ENCODE measurements at places on chromosomes 2 and 18. TPM values are rescaled to one million over a fixed set of nuclear protein-coding genes. Genes with fewer than 3 reads are reported as not detected.

- DNase-seq: no peak
Observed at GRCh38 chr2:79573895-79574674, 61.2 kb downstream of the CTNNA2 start.

Gene OR6B2
- not detected for total RNA-seq

- DNase-seq: no peak
Observed at GRCh38 chr2:33135645-33136044, 188.9 kb downstream of the LTBP1 start.

DNA sequence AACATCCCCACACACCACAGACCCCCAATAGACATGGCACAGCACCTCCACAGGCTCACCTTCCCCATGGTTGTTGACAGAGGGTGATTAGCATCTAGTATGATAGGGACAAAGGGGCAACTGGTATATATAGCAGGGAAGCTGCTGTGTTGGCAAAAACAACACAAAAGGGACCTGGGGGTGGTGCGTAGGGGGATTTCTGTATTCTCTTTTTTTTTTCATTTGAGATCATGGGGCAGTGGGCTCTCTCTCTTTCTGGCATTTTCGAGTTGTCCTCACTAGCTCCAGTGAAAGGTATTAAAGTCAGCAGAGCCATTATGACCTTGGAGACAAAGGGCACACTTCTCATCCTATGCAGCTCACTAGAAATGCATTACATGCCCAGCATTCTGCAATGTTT lies at the start of gene CRYGA:
CRYGA (minus strand) TSS at position 101 of the 400 bp plus-strand sequence; CDS start at position 68, 33 bp downstream.
- DNase-seq: no peak

DNA sequence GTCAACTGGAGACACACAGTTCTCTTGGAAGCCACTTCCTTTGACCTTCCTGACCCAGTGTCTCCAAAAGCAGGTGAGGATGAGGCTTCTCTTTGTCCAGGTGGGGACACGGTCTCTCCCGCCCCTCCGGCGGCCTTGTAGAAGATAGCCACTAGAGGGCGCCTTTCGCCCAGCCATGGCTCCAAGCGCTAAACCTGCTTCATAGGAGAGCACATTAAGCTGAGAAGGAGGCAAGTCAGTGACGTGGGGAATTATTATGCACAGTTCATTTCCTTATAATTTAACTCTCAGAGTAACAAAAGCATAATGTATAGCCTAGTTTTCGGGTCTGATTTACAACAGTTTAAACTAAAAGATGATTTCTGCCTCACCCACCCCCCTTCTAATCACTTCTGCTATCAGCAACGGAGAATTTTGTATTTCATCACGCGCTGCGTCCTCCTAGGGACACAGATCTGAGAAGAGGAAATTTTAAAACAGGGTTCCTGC lies 208.7 kb downstream of the ICOS start:
- peak; percentile 80 for DNase-seq

GRCh38 chr18:50203801-50204604 lies 9.1 kb upstream of the MYO5B start:
- no peak for DNase-seq

- no peak for DNase-seq
Observed at GRCh38 chr2:132757676-132758075, 87.7 kb upstream of the LYPD1 start.

GRCh38 chr2:235594041-235594440 lies 100.2 kb downstream of the AGAP1 start:
- DNase-seq: no peak

DNA sequence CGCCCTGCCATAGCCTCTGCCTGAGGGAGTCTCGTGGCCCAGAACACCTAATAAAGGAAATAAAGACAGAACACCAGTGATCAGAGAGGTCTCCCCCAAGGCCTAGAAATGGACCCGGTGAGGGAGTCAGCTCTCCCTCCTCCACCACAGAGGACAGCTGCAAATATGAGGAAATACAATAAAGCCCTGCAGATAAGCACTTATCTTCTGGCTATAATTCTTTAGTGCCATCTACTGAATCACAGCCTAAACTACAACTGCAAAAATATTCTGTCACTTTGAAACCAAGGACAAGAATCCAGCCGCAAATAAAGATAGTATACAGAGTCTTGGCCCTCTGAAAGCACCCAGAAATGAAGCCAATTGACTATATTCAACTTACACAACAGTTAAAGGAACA lies 42.4 kb upstream of the TACR1 start:
- no peak for DNase-seq

Gene KCNS3
- total RNA-seq: 4.5 TPM

Gene LRRTM4
- 0.92 TPM for total RNA-seq

DNA sequence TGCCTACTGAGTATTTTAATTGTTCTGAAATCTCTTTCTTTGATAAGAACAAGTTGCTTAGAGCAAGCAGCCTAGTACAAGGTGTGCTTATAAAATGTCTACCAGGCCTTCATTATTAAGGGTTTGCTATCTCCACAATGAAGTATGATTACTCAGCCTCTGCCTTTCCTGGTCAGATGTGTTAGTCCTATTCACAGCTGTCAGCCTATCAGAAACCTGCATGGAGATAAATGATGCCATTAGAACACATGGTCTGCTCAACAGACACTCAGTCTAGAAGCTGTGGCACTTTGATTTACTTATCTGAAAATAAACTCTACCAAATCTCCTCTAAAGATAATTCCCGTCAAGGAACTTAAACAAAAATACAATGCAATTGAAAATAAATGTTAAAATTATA lies 448.7 kb downstream of the ERBB4 start:
- DNase-seq: no peak

- no peak for DNase-seq
Observed at GRCh38 chr2:217650716-217651360, 352.0 kb downstream of the TNS1 start.

- DNase-seq: no peak
Observed at GRCh38 chr2:233482616-233483015, 84.0 kb downstream of the USP40 start.

DNA sequence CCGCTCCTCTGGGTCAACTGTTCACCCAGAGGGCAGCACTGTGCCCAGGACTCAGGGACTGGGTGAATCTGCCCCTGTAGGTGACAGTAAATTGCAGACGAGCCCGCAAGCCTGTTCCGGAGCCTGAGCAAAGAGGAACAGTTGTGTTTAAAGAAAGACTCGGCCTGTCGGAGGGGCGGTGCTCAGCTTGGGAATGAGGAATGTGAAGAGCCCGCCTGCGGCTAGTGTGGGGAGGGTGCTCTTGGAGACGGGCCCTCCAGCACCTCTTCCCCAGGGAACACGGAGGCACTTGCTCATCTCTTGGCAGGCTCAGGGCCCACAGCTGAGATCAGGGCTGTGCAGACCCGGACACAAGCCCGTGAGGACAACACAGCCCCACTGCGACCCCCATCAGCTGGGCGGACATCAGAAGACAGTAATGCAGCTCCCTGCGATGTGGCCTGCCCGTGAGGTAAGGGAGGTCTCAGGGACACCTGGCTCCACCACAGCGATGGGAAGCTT lies 299.0 kb downstream of the NDUFA10 start:
- peak; percentile 52 for DNase-seq

Gene MTLN
- 225 TPM for total RNA-seq

Gene NXPH2
- total RNA-seq: not detected

Gene MATN3
- total RNA-seq: 0.19 TPM

DNA sequence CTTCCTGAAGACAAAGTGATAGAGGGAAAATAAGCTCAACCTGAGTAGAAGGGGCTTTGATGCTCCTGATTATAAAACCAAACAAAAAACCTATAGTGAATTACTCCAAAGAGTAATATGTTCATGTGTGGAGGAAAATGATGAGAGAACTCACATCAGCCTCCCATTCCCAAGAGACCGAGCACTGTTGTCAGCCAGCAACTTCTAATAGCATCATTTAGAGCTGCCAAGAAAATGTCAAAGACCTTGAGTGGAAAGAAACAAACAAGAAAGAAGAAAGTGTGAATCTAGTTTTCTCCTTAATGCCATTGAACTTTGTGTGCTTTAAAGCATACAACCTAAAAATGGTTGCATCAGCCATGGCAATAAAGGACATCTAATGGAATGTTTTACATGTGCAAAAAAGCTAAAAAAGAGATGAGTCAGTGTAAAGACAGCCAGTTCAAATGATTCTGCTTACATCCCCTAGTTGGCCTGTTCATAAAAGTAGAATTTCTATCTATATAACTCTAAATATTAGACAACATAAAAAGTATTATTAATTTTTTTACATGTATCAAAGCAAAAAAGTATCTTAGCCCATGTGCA lies 1066.2 kb downstream of the TDRD15 start:
- no peak for DNase-seq

DNA sequence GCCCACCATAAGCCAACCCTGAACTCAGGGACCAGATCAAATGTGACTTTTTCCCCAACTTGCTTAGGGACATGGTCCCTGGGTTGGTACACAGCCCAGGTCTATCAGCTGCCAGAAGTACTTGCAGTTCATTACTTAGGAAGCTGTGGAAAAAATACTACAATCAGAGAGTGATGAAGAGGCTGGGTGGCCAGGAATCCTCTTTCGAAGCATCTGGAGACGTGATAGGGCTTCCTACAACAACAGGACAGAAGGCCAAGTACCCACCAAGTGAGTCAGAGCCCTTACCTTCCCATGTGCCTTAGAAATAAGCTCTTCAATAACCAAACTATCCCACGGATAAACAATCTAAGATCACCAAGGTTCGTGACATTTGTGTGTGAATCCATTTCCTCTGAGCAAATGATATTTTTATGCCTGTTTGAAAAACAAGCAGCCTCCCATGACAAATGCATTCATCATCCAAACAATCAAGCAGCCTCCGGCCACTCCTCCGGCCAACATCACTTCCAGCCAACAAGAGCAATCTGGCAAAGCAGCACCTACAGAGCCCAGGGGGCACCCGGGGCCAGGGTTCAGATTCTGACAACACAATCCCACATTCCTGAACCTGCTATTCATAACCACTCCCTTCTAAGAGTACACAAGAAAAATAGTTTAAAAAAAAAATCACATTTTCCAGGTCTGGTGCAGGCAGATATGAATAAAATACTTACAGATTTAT lies 26.4 kb downstream of the TBC1D8 start:
- DNase-seq: peak; percentile 74

Gene AMER3
- total RNA-seq: not detected

DNA sequence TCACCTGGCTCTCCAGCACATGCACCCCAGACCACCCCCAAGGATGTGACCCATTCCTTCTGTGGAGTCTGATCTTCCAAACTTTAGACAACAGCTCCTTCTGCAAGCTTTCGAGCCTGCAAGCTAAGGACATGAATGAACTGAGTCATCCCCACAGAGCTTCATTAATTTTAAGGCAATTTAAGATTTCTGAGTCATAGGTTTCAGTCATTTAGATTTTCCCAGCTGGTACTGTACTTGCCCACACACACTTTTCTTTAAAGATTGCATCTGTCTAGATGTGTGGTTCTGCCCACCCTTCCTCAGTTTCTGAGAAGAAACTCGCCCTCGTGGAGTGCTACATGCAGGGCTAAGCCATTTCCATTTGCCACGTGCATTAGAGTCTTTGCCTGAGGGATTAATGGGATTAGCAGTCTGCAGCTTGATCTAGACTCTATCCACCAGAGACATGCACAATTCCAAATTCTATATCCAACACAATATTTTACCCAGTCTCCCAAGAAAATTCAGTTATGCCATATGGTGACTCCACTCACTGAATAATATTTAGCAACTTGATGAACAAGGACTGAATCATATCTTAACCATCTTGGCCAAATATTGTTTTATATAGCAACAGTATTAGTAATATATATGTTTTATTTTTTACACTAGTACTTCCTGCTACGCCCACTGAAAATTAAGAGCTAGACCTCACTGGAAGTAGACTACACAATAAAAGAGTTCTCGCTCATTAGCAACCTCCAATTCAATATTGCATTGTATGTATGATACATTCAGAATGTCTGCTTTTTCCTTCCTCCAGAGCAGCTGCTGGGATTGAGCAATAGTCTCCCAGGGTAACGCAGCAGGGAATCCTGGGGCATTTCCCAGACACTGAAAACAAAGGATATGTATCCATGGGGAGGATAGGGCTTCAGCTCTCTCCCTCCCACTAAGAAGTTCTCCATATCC lies 14.3 kb upstream of the TRIB2 start:
- DNase-seq: no peak

Gene TCF23
- total RNA-seq: 0.16 TPM

DNA sequence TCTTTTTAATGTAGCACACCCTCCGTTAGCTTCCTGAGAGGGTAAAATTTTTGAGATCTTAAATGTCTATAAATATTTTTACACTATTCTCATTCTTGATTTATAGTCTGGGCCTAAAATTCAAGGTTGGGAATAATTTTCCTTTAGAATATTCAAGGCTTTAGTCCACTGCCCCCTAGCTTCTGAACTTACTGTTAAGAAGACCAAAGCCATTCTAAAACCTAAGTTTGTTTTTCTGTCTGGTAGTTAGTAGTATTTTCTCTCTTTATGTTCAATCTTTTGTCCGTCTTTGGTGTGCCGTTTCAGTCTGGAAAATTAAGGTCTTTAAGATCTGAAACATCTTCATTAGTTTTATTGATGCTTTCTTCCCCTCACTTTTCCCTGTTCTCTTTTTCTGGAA lies 14.5 kb downstream of the OSBPL6 start:
- DNase-seq: no peak

- DNase-seq: no peak
Observed at GRCh38 chr2:85324639-85325465, 2.9 kb downstream of the TGOLN2 start.

DNA sequence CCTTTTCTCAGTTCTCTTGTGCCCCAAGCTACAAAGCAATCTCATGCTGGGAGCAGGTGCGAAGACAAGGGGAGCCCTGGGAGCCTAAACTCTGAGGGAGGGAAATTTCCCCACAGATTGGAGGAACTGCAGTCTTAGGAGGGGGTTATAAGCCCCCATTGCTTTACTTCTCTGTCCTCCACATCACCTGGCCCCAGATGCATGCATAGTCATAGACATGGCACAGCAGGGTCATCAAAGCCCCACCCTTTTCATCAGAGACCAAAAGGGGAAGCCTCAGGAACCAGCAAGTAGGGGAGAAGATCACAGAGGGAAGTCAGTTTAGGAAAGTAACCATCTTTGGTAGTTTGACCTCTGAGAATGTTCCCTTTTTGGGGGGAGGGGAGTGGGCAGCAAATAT lies 33.7 kb downstream of the LANCL1 start:
- no peak for DNase-seq

- DNase-seq: no peak
Observed at GRCh38 chr2:38873763-38874162, 2.0 kb downstream of the DHX57 start.

All from Right ventricle myocardium inferior (tissue), 1 donor.